Ecto neural progenitor cell (in vitro differentiated cells): ENCODE measurements at places on chromosomes 4 and X.
A peak's percentile ranks its signal among the peaks of the same experiment; 100 is the strongest.

DNA sequence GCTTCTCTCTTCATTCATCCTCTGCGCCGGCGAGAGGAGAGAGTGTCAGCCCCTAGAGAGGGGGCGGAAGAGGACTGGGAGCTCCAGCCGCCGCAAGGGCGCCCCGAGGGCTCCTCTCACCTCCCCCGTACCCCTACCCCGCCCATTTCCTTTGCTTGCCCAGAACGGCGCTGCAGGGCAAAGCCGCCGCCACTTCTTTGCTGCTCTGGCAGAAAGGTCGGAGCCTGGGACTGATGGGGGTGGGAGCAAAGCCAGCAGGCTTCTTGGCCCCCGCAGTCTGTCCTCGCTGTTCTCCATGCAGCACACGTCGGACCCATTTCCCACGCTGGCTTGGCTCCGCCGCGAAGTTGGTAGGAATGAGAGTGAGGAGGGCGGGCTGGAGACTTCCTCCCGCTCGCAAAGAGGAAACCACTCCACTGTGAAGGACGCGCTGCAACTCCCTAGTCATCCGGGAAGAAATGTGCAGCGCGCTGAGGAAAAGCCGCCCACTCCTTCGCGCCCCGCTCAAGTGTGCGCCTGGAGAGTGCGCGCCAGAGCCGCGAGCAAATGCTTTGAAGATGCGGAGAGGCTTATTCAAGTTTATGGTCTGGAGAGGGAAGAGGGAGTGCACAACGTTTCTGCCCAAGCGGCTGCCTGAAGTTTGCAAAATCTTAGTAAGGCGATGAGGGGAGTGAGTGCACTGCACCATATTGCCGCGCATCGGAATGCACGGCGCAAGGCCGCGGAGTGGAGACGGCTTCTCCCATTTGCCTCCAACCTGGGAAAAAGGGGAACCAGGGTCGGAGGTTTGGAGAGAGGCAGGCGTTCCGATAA, 2.8 kb upstream of the PCDH7 start:
- peak; percentile 84 for DNase-seq

- no peak for DNase-seq
Measured at GRCh38 chr4:124065936-124066335, 646.6 kb downstream of the ANKRD50 start.

DNA sequence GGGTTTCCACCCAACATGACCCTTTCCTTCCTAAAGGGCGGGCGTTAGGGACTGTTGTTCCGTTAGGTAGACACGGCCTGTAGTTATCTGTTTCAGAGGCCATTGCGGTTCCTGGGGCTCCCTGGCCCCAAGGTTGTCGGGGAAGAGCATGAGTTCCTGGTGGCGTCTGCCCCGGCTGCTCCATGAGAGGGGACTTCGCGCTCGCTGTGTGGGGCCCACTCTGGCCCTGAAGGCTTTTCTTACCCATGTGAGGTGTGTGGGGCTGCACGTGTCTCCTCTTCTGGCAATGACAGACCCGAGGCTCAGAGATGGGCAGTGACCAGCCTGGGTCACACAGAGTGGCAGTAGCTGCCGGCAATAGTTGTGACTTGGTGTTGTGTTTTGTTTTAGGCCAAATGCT, 9.1 kb downstream of the TADA2B start:
- DNase-seq = no peak

DNA sequence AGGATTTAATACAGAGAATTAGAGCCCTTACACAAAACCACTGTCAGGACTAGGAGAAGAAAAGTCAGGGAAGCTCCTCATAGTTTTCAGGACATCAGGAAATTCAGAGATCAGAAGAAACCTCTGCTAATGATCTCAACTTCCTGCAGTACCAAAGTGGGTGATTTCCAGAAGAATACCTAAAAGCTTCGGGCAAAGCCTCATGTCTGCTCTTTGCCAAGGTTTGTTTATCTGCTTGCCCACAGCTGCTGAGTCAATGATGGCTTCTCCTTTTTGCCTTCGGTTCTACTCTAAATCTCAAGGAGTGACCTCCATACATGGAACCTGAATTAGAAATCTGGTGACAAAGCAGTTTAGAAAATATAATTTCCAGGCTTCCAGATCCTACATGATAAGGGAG, 68.4 kb downstream of the USP38 start:
- no peak for DNase-seq

DNA sequence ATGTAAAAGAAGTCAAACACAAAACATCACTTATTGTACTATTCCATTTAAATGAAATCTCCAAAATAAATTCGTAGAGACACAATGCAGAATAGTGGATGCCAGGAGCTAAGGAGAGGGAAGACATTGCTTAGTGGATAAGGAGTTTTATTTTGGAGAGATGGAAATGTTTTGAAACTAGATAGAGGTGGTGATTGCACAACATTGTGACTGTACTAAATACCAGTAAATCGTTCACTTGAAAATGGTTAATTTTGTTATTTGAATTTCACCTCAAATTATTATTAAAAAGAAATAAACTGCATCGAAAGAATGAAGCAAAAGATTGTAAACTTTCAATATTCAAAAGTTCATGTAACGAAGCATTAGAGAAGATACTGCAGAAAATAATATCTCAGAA, 9.7 kb upstream of the ACSL4 start:
- DNase-seq = no peak

DNA sequence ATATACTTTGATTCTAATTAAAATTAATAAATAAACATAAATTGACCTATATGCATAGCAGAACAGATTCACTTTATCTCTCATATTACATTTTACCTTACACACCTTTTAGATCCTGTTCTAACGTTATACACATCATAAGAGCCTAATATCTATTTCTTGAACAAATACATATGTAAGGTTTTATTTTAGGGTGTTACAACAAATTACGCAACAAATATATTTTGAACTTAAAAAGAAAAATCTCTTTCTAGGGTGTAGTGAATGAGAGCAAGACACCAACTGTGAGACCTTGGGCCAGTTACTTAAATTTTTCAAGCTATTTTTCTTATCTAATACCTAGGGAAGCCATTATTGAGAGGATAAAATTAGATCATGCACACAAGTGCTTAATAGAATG, 191.2 kb downstream of the CFAP299 start:
- DNase-seq = no peak

GRCh38 chr4:7842384-7843279, 97.0 kb downstream of the AFAP1 start:
- no peak for DNase-seq
